ENCODE measurements at places on chromosomes 1 and 21.

- DNase-seq, result no peak
- H3K4me1 ChIP-seq, result peaks cover 70% of the 10 kb centered on the region
- no peaks in the 10 kb centered on the region for H3K27me3 ChIP-seq
These were observed 2.4 kb downstream of the CTPS1 start for GRCh38 chr1:40981691-40982448.

DNA sequence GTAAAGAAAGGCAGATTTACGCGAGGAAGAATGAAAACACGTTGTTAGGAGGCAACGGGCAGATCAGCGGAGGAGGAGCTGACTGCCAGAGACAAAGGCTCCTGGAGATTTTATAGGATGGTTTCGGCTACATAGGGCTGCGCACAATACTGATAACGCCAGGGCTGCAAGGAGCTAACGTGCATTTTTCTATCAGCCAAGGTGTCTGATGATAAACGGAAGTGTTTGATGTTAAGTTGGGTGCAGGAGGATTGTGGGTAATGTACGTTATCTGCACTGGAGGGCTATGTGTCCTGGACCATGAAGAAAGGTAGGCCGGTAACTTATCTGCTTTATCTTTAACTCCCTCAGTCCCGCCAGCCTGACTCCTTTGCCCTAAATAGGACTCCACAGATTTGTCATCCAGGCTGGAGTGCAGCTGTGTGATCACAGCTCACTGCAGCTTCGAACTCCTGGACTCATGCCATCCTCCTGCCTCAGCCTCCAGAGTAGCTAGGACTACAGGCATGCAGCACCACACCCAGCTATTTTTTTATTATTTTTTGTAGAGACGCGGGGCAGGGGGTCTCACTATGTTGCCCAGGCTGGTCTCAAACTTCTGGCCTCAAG lies 29.6 kb downstream of the SETD4 start:
- H3K36me3 ChIP-seq, result peaks cover 7% of the 10 kb centered on the region
- H3K27ac ChIP-seq, result no peak overlapping the region
- no peaks in the 10 kb centered on the region for H3K27me3 ChIP-seq
- no peak overlapping the region for H3K4me3 ChIP-seq
- peaks cover 4% of the 10 kb centered on the region for H3K4me1 ChIP-seq
- DNase-seq, result no peak

DNA sequence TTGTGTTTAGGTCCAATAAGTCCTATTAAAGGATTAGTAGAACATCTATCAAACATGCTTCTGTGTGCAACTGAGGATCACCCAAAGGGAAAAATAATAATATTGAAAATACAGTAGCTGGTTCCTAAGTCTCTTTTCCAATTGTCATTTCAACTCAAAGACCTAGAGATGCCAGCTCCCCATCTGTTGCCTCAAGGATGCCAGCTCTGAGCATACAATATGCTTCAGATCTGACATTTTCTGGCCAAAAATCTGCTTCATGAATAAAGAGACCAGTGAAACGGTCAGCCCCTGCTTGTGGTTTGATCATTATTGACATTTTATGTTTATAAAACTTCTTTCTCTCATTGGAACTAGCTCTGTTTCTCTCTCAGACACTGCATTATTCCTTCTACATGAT lies 72.9 kb downstream of the CCDC185 start:
- no peak for DNase-seq
- no peak overlapping the region for H3K4me3 ChIP-seq
- H3K4me1 ChIP-seq, result no peaks in the 10 kb centered on the region
- H3K36me3 ChIP-seq, result no peaks in the 10 kb centered on the region

- no peak overlapping the region for H3K4me3 ChIP-seq
- no peak overlapping the region for H3K27ac ChIP-seq
- H3K4me1 ChIP-seq, result peaks cover 28% of the 10 kb centered on the region
- DNase-seq, result no peak
- H3K36me3 ChIP-seq, result peaks cover 3% of the 10 kb centered on the region
These were observed 3.6 kb downstream of the UBXN11 start for GRCh38 chr1:26302733-26303405.
